WTC11 (cell line): ENCODE measurements at places on chromosomes 12 and 14.

- no peak for DNase-seq
- H3K4me1 ChIP-seq, result peaks cover 12% of the 10 kb centered on the region
- H3K27ac ChIP-seq, result no peak overlapping the region
- peaks cover 3% of the 10 kb centered on the region; the same call in 1 of the 2 replicates for H3K27me3 ChIP-seq
- H3K36me3 ChIP-seq, result no peaks in the 10 kb centered on the region
These were observed 13.6 kb upstream of the PLEK2 start for GRCh38 chr14:67425608-67426007.

DNA sequence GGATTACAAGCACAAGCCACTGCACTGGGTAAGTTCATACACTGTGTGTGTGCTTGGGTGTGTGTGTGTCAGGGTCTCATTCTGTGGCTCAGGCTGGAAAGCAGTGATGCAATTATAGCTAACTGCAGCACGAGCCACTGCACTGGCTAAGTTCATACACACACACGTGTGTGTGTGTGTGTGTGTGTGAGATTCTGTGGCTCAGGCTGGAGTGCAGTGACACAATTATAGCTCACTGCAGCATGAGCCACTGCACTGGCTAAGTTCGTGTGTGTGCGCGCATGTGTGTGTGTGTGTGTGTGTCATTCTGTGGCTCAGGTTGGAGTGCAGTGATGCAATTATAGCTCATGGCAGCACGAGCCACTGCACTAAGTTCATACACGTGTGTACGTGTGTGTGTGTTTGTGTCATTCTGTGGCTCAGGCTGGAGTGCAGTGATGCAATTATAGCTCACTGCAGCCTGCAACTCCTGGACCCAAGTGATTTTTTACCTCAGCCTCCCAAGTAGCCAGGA lies 85.4 kb downstream of the HECTD1 start:
- no peak overlapping the region for H3K27ac ChIP-seq
- H3K4me3 ChIP-seq, result no peak overlapping the region
- DNase-seq, result no peak

DNA sequence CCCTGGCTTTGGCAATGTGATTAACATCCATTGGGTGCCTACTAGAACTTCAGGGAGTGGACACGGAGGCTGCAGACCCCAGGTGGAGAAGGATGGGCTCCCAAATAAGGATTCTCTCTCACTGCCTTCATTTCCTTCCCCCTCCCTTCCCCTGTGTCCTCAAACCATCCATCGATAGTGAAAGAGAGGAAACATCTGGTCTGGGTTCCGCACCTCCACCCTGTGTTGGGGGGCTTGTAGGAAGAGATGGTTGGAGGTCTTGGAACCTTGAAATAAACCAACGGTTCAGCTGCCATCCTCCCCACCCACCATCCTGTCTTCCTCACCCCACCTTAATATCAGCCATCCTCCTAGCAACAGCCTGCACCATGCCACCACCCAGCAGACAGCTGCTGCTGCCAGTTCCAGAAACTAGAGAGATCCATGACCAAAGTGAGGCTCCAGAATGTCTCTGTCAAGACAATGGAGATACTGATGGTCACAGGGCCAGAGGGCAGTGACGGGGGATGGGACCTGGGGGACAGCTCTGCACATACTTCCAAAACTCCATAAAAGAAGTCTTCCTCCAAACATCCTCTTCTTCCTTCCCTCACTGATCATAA lies 153.1 kb upstream of the CCND2 start:
- H3K4me3 ChIP-seq, result no peak overlapping the region
- H3K27ac ChIP-seq, result no peak overlapping the region
- DNase-seq, result no peak
- no peaks in the 10 kb centered on the region for H3K27me3 ChIP-seq
- H3K4me1 ChIP-seq, result peaks cover 27% of the 10 kb centered on the region

DNA sequence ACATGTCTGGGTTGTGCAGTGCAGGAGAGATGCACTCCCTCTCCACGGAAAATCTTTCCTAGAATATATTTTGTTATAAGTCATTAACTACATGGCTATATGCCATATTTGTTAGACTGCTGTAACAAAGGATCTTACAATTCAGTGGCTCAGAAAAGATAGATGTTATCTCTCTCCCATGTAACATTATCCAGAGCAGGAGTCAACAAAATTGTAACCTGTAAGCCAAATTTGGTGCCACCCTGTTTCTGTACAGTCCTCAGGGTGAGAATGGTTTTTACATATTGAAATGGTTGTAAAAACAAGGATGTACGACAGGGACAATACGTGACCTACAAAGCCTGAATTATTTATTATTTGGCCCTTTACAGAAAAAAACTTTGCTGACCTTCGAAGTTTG lies 155.5 kb downstream of the KIF21A start:
- H3K4me1 ChIP-seq, result no peaks in the 10 kb centered on the region
- H3K27me3 ChIP-seq, result no peaks in the 10 kb centered on the region
- no peak overlapping the region for H3K4me3 ChIP-seq

GRCh38 chr14:99073431-99073830 lies 198.6 kb downstream of the BCL11B start:
- no peaks in the 10 kb centered on the region for H3K4me1 ChIP-seq
- H3K27ac ChIP-seq, result no peak overlapping the region
- H3K4me3 ChIP-seq, result no peak overlapping the region

DNA sequence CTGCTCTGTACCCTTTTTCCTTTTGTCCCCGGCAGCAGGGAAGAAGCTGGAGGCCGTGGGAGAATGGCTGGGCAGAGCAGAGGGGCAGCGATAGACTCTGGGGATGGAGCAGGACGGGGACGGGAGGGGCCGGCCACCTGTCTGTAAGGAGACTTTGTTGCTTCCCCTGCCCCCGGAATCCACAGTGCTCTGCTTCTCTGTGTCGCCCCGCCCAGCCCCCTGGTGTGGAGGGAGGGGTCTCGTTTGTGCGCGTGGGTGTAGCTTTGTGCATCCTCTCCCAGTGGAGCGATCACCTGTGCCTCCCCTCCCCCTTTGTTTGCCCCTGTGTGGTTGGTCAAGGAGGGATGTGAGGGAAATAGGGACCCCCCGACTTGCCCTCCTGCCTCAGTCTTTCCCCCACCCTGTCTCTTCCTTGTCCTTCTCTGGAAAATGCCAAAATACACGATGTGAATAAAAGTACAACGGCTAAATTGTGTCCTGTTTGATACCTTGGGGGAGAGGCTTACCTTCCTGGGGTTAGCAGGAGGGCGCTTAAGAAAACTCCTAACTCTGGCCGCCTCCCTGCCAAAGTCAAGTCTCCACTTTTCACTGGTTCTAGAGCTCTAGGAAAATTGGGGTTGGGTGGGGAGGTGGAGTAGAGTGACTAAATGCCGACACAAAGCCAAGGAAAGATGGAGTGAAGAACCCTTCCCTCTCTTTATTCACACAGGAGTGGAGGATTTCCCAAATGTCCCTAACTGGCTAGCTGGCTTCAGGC lies 990 bp upstream of the TPI1 start:
- peak overlapping the region; percentile 68 for H3K27ac ChIP-seq
- H3K4me1 ChIP-seq, result peaks cover 50% of the 10 kb centered on the region
- peaks cover 64% of the 10 kb centered on the region for H3K36me3 ChIP-seq
- DNase-seq, result peak; percentile 56

- no peak for DNase-seq
- H3K4me1 ChIP-seq, result no peaks in the 10 kb centered on the region
- H3K27me3 ChIP-seq, result no peaks in the 10 kb centered on the region
- no peaks in the 10 kb centered on the region for H3K36me3 ChIP-seq
- no peak overlapping the region for H3K27ac ChIP-seq
These were observed 233.2 kb upstream of the BTG1 start for GRCh38 chr12:92378682-92379479.

- no peak overlapping the region for H3K4me3 ChIP-seq
- H3K27me3 ChIP-seq, result no peaks in the 10 kb centered on the region
- peak; percentile 20 for DNase-seq
- H3K27ac ChIP-seq, result no peak overlapping the region
- no peaks in the 10 kb centered on the region for H3K36me3 ChIP-seq
These were observed 161.7 kb downstream of the CAND1 start for GRCh38 chr12:67430708-67431335.

DNA sequence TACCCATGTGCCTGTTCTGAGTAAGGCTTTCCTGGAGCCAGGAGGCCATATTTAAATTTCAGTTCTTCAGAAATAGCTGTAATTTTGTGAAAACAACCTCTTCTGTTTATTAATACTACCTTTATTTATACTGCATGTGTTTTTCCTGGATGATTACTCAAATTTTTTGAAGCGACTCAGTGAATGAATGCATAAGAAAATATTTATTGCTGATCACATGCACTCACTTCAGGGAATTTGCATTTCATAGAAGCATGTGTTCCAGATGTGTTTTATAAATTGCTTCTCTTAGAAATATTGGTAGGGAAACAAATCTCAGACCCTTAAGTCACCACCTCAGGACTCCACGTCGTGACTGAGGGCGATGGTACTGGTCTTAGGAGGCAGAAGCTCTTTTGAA lies 21.8 kb upstream of the DCN start:
- no peak overlapping the region for H3K4me3 ChIP-seq
- H3K27me3 ChIP-seq, result peaks cover 25% of the 10 kb centered on the region
- H3K36me3 ChIP-seq, result no peaks in the 10 kb centered on the region
- H3K4me1 ChIP-seq, result peaks cover 7% of the 10 kb centered on the region
- no peak overlapping the region for H3K27ac ChIP-seq
- DNase-seq, result no peak

DNA sequence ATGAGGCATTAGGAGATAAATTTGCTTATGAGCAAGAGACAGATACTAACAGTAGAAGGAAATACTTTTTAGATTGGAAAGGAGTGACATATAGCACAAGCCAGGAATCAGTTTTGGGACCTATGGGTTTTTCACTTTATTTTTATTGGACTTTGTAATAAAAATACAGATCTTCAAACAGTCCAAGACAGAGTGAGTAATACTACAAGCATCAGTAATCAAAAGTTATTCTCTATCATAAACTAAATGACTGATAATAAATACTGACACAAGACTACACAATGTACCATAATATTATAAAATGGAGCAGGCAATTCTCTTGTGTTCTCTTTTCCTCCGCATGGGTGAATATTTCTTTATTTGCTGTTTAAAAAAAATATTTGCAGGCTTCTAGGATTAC lies 85.8 kb downstream of the DERA start:
- no peak overlapping the region for H3K4me3 ChIP-seq
- peaks cover 3% of the 10 kb centered on the region; the same call in 1 of the 2 replicates for H3K4me1 ChIP-seq
- H3K27ac ChIP-seq, result no peak overlapping the region
- no peaks in the 10 kb centered on the region for H3K27me3 ChIP-seq
- H3K36me3 ChIP-seq, result no peaks in the 10 kb centered on the region

DNA sequence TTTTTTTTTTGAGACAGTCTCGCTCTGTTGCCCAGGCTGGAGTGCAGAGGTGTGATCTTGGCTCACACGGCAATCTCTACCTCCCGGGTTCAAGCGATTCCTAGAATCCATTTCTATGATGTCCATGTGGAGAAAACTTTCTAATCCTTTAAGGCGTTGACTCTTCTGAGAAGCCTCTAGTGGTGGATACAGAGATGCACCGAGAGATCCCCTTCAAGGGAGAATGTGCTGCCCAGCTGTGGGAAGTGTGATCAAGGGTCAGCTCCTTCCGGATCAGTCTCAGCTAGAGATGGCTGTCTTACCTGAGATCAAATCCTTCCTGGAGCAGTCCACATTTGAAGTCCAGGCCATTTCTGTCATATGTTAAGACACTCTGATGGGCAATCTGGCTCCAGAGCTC lies 92.7 kb upstream of the HECTD1 start:
- no peak for DNase-seq
- no peaks in the 10 kb centered on the region for H3K27me3 ChIP-seq
- H3K4me1 ChIP-seq, result peaks cover 11% of the 10 kb centered on the region
- H3K4me3 ChIP-seq, result no peak overlapping the region

GRCh38 chr14:81178063-81178462 lies 42.7 kb downstream of the GTF2A1 start:
- no peak for DNase-seq
- no peak overlapping the region for H3K4me3 ChIP-seq

DNA sequence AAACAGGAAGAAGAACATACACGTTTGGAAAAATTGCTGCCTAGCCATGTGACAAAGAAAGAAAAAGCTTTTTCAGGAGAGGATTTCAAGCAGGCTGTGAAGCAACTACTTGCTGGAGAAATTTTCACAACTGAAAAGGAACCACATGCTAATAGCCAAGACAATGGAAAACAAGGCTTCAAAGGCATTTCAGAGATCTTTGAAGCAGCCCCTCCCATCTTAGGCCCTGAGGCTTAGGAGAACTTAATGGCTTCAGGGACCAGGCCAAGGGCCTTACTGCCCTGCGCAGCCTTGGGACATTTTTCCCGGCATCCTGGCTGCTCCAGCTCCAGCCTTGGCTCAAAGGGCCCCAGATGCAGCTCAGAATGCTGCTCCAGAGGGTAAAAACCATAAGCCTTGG lies 255.9 kb upstream of the ARID2 start:
- H3K4me3 ChIP-seq, result no peak overlapping the region
- no peaks in the 10 kb centered on the region; the same call in 1 of the 2 replicates for H3K27me3 ChIP-seq
- no peak overlapping the region for H3K27ac ChIP-seq

- H3K4me3 ChIP-seq, result no peak overlapping the region
- no peak overlapping the region for H3K27ac ChIP-seq
- H3K27me3 ChIP-seq, result peaks cover 61% of the 10 kb centered on the region
- H3K36me3 ChIP-seq, result no peaks in the 10 kb centered on the region
- no peaks in the 10 kb centered on the region; the same call in 1 of the 2 replicates for H3K4me1 ChIP-seq
These were observed 16.0 kb downstream of the VSX2 start for GRCh38 chr14:74255281-74255680.
